Lung (tissue), 17 donors: ENCODE measurements at places on chromosomes 1 and 21. TPM values are rescaled to one million over a fixed set of nuclear protein-coding genes. Genes with fewer than 3 reads are reported as not detected.

PTCH2 gene
- 0.94 TPM for total RNA-seq

DNA sequence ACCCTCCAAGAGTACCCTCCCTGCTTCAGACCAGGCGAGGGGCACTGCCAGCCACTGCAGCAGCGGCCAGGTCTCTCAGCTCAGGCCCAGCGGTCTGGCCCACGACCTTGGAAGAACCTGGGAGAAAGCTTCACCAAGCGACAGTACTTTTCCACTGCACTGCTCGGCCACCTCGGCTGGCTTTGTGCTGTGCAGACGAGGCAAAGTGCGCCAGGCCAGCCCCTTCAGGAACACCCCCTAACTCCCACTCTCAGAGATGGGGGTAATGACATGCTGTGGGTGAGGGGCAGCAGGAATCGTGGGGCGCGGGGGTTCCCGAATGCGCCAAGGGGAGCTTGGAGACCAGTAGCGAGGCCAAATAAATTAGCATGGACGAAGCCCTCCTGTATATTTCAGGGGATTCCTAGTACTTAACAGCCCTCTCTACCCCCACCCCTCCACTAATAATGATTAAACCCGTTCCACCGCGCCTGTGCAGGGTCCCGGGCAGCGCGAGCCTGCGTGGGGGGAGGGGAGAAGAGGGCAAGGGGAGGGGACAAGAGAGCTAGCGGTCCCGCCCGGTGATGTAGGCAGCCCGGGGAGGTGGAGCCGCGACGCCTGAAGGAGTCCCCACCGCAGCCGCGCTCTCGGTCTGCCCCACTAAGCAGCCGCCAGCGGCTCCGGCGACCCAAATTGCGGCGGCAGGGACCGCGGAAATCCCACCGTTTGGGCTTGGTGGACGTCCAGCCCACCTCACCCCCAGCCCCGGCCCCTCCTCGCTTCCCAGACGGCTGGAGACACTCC, at the start of gene FAM43B:
Gene FAM43B (plus strand): TSS at position 629 of the 783 bp plus-strand sequence. CDS start 401 bp downstream, outside the sequence.
- DNase-seq, result peak; percentile 95

DNA sequence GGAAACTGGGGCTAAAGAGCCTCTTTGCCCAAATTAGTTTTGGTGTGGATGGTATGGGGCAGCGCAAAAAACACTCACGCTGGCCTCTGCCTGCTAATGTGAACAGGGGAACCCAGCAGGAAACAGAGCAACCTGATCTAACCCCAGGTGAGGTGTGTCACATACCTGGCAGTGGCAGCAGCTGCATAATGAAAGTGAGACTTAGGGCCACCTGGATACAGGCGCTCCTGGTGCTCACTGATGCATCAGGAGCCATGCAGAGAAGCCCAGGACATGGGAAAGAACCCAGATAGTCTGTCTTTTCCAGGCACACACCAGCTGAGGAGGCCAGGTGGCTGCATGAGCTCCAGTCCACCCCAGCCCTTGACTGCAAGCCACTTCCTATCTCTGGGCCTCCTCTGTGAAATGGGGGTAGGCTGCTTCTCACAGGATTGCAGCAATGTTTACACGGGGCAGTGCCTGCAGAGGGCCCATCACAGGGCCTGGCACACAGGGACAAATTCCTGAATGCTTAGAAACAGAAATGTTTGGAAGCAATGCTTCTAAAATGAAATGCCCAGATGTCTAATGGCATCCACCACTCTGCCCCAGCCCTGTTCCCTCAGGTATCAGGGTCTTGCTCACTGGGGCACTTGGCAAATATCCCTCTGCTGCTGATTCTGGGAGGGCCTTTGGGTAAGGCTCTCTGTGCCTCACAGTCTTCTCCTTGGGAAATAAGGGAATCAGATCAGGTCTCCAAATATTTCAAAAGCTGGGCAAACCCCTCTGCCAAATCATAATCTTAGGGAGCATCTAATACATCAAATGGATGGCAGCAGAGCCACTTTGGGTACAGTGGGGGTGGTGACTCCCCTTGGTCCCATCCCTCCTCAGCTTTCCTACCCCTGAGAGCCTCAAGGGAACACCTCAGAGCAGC, 19.9 kb downstream of the DHCR24 start:
- DNase-seq, result no peak

TEDDM1 gene
- total RNA-seq, result not detected

GDAP2 gene
- 27.0 TPM for total RNA-seq

DNA sequence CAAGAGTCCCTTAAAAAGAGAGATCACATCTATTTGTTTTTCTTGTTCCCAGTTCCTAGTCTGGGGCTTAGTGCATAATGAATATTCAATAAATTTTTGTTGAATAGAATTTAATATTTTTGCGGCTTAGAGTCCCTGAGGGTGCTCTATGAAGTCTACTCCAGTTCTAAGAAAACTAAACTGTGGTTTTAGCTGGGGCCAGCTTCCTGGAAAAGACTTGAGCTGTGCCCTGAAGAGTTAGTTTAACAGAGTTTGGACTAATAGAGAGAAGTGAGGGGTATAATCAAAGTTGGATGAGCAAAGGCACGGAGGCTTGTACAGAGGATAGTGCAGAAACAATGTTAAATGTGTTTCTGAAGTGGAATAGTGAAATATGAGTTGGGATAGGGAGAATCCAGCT, 168.9 kb downstream of the FASLG start:
- no peak for DNase-seq

- DNase-seq, result no peak
Measured at GRCh38 chr1:212955098-212955497, 4.8 kb downstream of the VASH2 start.

ABCD3 gene
- 58.6 TPM for total RNA-seq

GRCh38 chr1:244369256-244370057, 82.3 kb downstream of the ADSS2 start:
- no peak for DNase-seq

DIRAS3 gene
- 3.5 TPM for total RNA-seq

ECM1 gene
- total RNA-seq, result 1.2 TPM

- DNase-seq, result no peak
Measured at GRCh38 chr1:69284508-69284907, 283.2 kb upstream of the LRRC7 start.

KAZN gene
- 18.8 TPM for total RNA-seq

DNA sequence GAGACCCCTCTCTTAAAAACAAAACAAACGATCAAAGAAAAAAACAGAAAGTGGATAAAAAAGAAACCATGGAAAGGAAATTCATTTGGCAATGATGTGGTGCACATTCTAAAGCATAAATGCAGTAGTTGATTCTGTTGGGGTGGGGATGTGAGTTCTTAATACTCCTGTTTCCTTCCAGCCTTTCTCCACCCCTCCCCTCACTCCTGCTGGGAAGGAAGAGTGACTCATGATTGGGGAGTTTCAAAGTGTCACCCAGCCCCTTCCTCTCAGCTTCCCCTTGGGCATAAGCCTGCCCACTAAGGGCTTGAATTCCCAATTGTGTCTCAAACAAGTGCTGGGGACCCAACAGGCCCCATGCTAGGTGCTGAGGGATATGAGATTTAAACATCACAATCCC, 6.7 kb upstream of the PINK1 start:
- no peak for DNase-seq

GRCh38 chr1:174160109-174160473, 771 bp downstream of the RABGAP1L start:
- no peak for DNase-seq

GRCh38 chr1:77866296-77866695, 22.1 kb upstream of the NEXN start:
- no peak for DNase-seq

RTCA gene
- 37.6 TPM for total RNA-seq
